ENCODE measurements at places on chromosomes 2 and 18. TPM values are rescaled to one million over a fixed set of nuclear protein-coding genes. Genes with fewer than 3 reads are reported as not detected.

The GRHL1 gene
- total RNA-seq, result 123 TPM

GRCh38 chr2:200665626-200666453 is 80.0 kb downstream of the AOX1 start:
- no peak for ATAC-seq

DNA sequence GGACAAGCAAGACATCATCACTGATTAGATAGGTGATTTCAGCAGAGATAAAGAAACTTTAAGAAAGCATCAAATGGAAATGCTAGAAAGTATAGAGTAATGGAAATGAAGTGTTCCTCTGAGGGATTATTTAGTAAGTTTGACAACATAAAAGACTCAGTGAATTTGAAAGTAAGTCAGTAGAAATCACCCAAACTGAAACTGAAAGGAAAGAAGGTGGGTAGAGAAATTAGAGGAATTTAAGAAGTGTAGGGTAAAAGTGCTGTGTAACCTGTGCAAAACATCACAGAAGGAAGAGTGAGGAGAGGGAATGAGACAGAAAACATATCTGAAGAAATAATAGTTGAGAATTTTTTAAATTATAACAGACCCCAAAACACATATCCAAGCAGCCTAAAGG is 343.1 kb downstream of the CBLN2 start:
- no peak for ATAC-seq

The ABCB11 gene
- total RNA-seq, result not detected

The ASTL gene
- total RNA-seq, result 0.28 TPM

GRCh38 chr2:105574796-105575344 is 169.8 kb upstream of the NCK2 start:
- ATAC-seq, result no peak

DNA sequence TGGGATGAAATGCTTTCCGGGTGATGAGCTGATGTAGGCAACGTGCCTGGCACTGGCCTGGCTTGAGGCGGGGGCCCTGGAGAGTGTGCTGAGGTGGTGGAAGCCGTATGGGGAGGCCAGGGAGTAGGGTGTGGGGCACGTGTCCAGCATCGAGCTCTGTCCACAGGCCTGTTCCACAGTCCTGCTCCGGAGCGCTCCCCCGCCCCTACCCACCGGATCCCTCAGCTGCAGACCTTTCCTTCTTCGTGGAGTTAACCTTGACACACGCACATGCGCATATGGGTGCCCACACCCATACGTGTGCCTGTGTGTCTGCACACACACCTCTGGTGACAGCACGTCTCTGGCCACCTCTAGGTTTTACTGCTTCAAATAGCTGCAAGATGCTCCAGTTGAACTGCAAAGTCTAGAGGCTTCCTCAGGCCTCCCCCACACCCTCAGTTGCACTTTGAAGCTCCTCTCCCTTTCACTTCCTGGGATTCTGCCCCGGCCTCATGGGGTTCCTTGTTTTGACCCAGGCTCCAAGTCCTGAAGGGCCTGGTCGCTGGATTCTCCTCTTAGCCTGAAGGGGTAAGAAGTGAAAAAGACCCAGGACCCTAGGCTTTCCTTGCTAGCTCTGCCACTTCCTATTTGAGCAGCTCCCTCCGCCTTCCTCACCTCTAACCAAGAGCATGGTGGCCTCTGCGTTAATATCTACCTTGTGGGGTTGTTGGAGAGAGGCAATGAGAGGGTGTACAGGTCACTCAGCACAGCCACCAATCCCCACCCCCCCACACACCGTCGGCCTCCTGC is 49.5 kb downstream of the INHBB start:
- ATAC-seq, result no peak

GRCh38 chr2:157911246-157911645 is 35.1 kb upstream of the ACVR1 start:
- ATAC-seq, result no peak

The SP140 gene
- total RNA-seq, result 0.96 TPM

The MERTK gene
- 5.4 TPM for total RNA-seq

GRCh38 chr2:43348908-43349661 is 122.7 kb upstream of the ZFP36L2 start:
- no peak for ATAC-seq

The BOLA3 gene
- 35.9 TPM for total RNA-seq

- no peak for ATAC-seq
Measured at GRCh38 chr2:214549946-214550345, 139.1 kb downstream of the VWC2L start.
